Endothelial cell (in vitro differentiated cells): ENCODE measurements at places on chromosomes 4 and X.

- DNase-seq = no peak
These were observed 183.6 kb upstream of the DKK2 start for GRCh38 chr4:107219681-107220080.

DNA sequence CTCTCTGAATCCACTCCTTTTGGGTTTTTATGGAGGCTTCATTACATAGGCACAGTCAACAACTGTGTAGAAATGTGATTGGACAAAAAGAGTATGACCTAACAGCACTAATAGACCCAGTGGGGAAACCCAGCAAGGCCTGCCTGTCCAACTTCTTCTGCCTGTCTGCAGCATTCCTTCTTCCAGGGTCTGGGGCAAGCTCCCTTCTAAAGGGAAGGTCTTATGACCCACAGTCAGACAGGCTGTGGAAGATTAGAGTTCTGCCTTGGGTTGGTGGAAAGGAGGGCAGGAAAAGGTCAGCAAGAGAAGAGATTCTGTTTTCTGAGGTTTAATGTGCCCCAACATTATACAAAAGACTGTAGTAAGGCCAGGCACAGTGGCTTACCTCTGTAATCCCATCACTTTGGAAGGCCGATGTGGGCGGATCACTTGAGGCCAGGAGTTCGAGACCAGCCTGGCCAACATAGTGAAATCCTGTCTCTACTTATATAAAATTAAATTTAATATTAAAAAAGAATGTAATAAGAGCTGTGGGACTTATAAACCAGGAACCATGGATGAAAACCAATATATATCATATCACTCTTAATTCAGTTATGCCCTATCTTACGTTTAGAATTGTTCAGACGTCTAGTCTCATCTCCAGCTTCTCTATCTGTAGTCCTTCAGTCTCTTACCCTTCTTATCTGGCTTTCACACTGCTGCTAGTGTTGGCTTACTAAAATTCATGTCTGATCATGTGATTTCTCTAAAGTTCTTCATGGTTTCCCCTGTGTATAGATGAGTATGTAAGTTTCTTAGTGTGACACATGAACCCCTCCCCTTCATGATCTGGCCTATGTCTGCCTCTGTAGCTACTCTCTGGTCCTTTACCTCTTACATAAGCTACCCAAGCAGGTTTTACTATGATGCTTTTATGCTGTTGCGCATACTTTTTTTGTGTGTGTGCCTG is 6.2 kb downstream of the CLCN3 start:
- no peak for DNase-seq

DNA sequence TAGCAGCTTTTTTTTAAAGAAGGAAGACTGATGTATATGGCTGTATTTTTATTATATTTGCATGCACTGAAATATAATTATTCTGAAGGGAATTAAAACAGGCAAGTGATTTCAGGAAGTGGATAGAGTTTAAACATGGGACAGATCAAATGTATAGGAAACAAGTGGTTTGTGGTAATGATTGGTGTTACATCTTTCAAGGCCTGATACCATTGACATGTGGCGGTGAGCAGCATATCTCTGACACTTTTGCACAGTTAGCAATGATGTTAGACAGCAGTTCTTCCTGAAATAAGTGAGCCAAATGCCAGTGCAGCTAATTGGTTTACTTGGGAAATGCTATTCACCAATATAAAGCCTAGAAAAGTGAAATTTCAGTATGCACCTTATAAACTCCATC is 272.1 kb downstream of the RPA4 start:
- no peak for DNase-seq

DNA sequence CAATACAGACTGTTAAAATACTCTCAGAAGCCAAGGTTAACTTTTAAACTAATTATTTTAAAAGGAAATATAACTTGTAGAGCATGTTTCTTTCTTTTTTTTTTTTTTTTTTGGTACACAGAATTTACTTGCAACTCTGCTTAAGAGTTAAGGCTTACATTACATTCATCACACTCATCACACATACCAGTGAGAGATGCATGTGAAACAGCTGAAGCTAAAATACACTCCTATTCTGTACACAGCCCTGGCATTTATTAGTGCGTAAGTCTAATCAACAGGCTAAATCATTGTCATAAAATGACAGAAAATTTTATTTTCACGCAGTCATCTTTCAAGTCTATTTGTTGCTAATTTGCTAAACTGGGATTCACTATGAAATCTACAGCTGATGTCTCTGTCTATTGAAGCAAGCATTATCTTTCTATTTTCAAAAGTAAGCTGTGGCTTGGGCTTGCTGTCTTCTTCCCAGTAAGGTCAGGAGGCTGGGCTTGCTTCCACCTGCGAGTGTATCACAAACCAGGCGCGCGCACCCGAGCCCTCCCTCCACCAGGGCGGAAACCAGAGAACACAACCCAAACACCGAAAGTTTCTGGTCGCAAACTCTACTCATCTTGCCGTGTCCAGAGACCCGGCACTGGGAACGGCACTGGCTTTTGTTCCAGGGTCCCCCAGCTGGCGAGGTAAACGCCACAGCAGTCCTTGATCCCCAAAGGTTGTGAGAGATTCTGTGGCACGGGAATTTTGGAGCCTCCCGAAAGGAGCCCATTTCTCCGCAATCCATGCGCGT is 3.9 kb downstream of the MAML3 start:
- peak; percentile 70 for DNase-seq

GRCh38 chrX:140090800-140091124 is 125.4 kb upstream of the CXorf66 start:
- DNase-seq = no peak

DNA sequence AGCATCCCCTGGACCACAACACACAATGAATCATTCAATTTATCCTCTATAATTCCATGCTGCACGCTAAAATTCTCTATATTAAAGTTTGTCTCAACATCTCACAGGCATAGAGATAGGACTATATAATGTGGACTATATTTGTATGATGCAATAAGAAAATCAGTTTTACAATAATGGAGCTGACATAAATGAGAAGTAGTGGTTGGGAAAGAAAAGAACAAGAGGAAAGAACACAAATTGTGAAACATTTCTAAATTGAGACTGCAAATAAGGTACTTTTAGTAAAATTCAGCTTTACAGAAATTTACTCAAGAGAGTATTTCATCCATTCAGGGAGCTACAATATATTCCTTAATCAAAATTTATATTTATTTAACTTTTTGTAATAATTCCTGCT is 120.4 kb downstream of the ARAP2 start:
- DNase-seq = no peak

DNA sequence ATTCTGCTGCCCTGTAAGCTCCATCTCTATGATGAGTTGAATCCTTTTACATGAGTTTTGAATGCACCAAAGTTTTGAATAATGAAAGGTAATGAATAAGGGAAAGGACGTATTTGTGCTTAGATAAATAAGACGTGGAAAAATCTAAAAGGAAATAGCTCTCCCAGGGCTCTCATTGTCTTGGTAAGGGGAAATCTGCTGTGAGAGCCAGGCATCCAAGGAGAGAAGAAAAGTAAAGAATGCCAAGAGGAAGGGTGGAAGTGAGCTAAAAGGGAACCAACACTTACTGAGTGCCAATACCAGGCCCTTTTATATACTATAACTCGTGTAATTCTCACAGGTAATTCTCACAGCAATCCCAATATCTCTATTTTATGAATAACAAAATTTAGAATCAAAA is 62.6 kb upstream of the KLHL13 start:
- no peak for DNase-seq

DNA sequence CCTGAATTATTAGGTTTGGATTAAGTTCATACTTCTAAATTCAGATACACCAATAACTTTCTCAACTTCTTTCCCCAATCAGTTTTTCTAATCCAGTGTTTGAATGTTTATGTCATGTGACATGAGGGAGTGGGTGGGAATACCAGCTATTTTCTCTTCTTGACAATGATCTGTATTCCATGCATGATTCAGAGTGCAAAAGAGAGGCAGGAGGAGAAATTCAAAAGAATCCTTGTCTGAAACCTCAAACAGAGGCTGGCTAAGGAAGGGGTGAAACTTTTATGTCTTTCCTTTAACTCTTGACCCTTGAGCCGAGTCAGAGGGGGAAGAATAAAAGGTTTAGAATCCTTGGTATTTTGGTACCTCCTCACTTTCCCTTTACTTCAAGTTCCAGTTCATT is 544.7 kb downstream of the SPRY1 start:
- DNase-seq = no peak

- no peak for DNase-seq
These were observed 556.1 kb downstream of the IL1RAPL1 start for GRCh38 chrX:29143356-29143755.

GRCh38 chr4:116332508-116332907 is 752.9 kb downstream of the TRAM1L1 start:
- no peak for DNase-seq

- peak; percentile 51 for DNase-seq
These were observed 52.9 kb upstream of the HPF1 start for GRCh38 chr4:169810325-169811323.

GRCh38 chr4:88457307-88458103 is 586 bp downstream of the HERC5 start:
- peak; percentile 52 for DNase-seq

DNA sequence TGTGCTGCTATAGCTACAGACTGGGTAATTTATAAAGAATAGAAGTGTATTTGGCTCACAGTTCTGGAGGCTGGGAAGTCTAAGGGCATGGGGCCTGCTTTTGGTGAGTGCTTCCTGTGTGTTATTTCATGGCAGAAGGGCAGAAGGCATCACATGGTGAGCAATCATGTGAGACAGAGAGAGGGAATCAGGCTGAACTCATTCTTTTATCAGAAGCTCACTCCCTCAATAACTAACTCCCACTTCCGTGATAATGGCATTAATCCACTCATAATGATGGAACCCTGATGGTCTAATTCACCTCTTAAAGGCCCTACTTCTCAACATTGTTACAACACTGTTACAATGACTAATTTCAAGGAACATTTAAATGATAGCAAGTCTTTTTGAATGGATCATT is 129.4 kb downstream of the FAT4 start:
- DNase-seq = no peak

- no peak for DNase-seq
These were observed 48.1 kb downstream of the ABCB7 start for GRCh38 chrX:75107863-75108509.

DNA sequence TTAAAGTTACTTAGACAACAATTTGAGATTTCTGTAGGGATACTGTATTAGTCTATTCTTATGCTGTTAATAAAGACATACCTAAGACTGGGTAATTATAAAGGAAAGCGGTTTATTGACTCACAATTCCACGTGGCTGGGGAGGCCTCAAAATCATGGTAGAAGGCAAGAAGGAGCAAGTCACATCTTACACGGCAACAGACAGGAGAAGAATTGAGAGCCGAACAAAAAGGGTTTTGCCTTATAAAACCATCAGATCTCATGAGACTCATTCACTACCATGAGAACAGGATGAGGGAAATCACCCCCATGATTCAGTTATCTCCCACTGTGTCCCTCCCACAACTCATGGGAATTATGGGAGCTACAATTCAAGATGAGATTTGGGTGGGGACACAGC is 11.0 kb downstream of the PTTG2 start:
- no peak for DNase-seq

DNA sequence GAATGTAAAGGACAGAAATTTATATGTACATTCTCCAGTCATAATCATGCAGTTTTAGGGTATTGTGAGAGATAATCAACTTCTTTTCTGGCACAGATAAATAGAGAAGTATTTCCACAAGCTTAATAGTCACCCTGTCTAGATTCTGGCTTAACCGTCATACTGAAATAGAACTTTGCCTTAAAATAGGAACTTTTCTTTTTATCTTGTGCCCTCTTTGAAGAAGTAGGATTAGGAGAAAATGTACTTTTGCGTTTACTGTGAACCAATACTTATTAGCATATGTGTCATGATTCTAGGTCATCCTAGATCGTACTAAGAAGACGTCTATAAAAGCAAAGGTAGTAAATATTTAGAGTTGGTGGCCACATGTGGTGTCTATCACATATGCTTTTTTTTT is 95.4 kb downstream of the NFKB1 start:
- DNase-seq = no peak

- DNase-seq = no peak
These were observed 14.9 kb downstream of the TAF7L start for GRCh38 chrX:101276238-101276637.
